Right lobe of liver (tissue), 6 donors: ENCODE measurements at places on chromosomes 6 and 20. TPM values are rescaled to one million over a fixed set of nuclear protein-coding genes. Genes with fewer than 3 reads are reported as not detected.

- H3K4me1 ChIP-seq, result peaks cover 81% of the 10 kb centered on the region
- H3K4me3 ChIP-seq, result no peak overlapping the region
- DNase-seq, result no peak
- H3K27ac ChIP-seq, result no peak overlapping the region
Measured at GRCh38 chr20:49693435-49694171, 20.1 kb downstream of the B4GALT5 start.

GRCh38 chr6:148436466-148436865, 93.8 kb downstream of the SASH1 start:
- H3K27ac ChIP-seq, result no peak overlapping the region
- H3K36me3 ChIP-seq, result no peaks in the 10 kb centered on the region
- H3K4me1 ChIP-seq, result no peaks in the 10 kb centered on the region
- no peaks in the 10 kb centered on the region for H3K27me3 ChIP-seq

- H3K4me3 ChIP-seq, result no peak overlapping the region
- peaks cover 12% of the 10 kb centered on the region for H3K4me1 ChIP-seq
- DNase-seq, result no peak
- no peaks in the 10 kb centered on the region for H3K27me3 ChIP-seq
Measured at GRCh38 chr20:58398254-58398653, 9.2 kb downstream of the VAPB start.

The SPATA25 gene
- total RNA-seq, result 0.50 TPM

- H3K4me1 ChIP-seq, result no peaks in the 10 kb centered on the region
- H3K27ac ChIP-seq, result no peak overlapping the region
- no peaks in the 10 kb centered on the region for H3K27me3 ChIP-seq
- H3K4me3 ChIP-seq, result no peak overlapping the region
- DNase-seq, result no peak
- no peaks in the 10 kb centered on the region for H3K36me3 ChIP-seq
Measured at GRCh38 chr20:1686151-1686748, 28.7 kb upstream of the SIRPG start.

The EYA2 gene
- 0.13 TPM for total RNA-seq

DNA sequence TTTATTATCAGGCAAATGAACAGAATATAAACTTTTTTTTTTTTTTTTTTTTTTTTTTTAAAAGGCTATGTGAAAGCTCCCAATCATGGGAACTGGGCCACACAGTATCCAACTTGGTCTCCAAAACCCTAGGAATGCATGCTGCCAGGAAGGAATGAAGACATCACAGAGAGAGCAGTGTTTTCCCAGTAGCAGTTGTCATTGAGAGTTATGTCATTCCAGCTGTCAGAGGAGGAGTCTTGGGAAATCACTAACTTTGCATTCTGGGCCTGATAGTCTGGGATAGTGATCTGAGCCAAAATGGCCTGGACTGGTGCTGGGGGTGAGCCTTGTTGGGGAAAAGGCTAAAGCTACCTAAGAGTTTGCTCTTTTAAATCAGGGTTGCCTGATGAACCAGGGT, 231.3 kb upstream of the MAP3K7 start:
- H3K36me3 ChIP-seq, result no peaks in the 10 kb centered on the region
- H3K27ac ChIP-seq, result no peak overlapping the region
- H3K27me3 ChIP-seq, result no peaks in the 10 kb centered on the region
- no peaks in the 10 kb centered on the region for H3K4me1 ChIP-seq
- H3K4me3 ChIP-seq, result no peak overlapping the region
- DNase-seq, result no peak

The TRAPPC3L gene
- not detected for total RNA-seq

DNA sequence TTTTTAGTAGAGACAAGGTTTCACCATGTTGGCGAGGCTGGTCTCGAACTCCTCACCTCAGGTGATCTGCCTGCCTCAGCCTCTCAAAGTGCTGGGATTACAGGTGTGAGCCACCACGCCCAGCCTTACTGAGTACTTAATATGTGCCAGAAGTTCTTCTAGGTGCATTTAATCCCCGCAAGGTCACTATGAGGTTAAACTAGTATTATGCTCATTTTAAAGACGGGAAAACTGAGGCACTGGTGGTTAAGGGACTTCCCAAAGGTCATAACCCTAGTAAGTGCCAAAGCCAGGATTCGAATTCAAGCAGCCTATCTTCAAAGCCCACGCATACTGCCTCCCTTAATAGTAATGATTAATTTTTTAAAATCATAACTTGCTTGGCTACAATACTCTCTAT, 674 bp upstream of the CCM2L start:
- DNase-seq, result no peak
- H3K27ac ChIP-seq, result no peak overlapping the region
- no peaks in the 10 kb centered on the region for H3K36me3 ChIP-seq
- no peaks in the 10 kb centered on the region for H3K27me3 ChIP-seq
- H3K4me3 ChIP-seq, result no peak overlapping the region

The LY6G6F gene
- total RNA-seq, result not detected

The FAM83C gene
- not detected for total RNA-seq

The SEMG1 gene
- not detected for total RNA-seq

GRCh38 chr6:125659887-125660286, 89.5 kb upstream of the HEY2 start:
- no peak overlapping the region for H3K27ac ChIP-seq
- H3K4me3 ChIP-seq, result no peak overlapping the region
- DNase-seq, result no peak
- no peaks in the 10 kb centered on the region for H3K36me3 ChIP-seq
- no peaks in the 10 kb centered on the region for H3K27me3 ChIP-seq

DNA sequence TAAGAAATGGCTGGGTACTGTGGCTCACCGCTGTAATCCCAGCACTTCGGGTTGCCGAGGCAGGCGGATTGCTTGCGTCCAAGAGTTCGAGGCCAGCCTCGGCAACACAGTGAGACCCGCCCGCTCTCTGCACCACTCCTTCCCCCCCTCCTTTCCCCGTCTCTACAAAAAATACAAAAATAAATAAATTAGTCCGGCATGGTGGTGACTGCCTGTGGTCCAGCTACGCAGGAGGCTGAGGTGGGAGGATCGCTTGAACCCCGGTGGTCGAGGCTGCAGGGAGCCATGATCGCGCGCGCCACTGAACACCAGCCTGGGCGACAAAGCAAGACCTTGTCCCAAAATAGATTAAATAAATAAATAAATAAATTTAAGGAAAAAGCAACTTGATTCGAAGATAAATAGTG, 448 bp upstream of the RNF114 start:
- no peaks in the 10 kb centered on the region for H3K27me3 ChIP-seq
- DNase-seq, result no peak
- no peaks in the 10 kb centered on the region for H3K36me3 ChIP-seq
- peak overlapping the region; percentile 97 for H3K27ac ChIP-seq
- H3K4me3 ChIP-seq, result peak overlapping the region; percentile 90

DNA sequence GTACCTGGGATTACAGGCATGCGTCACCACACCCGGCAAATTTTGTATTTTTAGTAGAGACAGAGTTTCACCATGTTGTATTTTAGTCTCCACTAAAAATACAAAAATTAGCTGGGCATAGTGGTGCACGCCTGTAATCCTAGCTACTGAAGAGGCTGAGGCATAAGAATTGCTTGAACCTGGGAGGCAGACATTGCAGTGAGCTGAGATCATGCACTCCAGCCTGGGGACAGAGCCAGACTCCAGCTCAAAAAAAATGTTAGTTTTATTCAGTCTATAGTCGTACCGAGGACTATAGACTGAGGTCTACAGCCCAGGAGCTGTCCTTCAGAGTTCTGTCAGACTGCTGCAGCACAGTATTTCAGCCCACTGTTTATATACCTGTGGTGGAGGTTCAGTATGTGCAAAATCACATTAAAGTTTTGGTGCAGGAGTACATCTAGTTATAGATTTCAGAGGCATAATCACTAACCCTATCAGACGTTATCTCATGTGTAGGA, 3.6 kb upstream of the CASP8AP2 start:
- no peaks in the 10 kb centered on the region for H3K4me1 ChIP-seq
- no peaks in the 10 kb centered on the region for H3K27me3 ChIP-seq
- H3K27ac ChIP-seq, result no peak overlapping the region
- H3K36me3 ChIP-seq, result no peaks in the 10 kb centered on the region
- H3K4me3 ChIP-seq, result no peak overlapping the region

The BACH2 gene
- total RNA-seq, result 2.6 TPM

- no peak for DNase-seq
- H3K36me3 ChIP-seq, result no peaks in the 10 kb centered on the region
- H3K4me3 ChIP-seq, result no peak overlapping the region
- H3K27me3 ChIP-seq, result no peaks in the 10 kb centered on the region
- no peaks in the 10 kb centered on the region for H3K4me1 ChIP-seq
Measured at GRCh38 chr6:127716465-127716864, 139.5 kb downstream of the C6orf58 start.

The TEAD3 gene
- 7.6 TPM for total RNA-seq

The SSTR4 gene
- total RNA-seq, result not detected

DNA sequence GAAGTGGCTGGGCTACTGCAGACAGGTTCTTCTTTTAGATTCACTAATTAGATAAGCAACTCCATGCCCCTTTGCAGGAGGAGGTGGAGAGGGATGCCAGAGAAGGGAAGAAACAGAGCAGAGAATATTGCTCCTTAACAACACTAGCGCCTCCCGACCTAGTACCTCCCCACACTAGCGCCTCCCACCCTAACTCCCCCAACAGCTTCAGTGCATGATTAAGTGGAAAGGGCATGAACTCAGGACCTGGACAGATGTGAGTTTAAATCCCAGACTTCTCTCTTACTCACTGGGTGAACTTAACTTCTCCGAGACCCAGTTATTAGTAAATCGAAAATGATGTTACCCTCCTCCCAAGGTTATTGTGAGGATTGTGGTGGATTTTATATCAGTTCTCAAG, 25.7 kb downstream of the STX11 start:
- no peaks in the 10 kb centered on the region for H3K36me3 ChIP-seq
- H3K27me3 ChIP-seq, result no peaks in the 10 kb centered on the region
- H3K4me1 ChIP-seq, result no peaks in the 10 kb centered on the region
- H3K27ac ChIP-seq, result no peak overlapping the region

GRCh38 chr6:93394471-93394870, 24.9 kb downstream of the EPHA7 start:
- no peaks in the 10 kb centered on the region for H3K27me3 ChIP-seq
- no peak for DNase-seq
- no peak overlapping the region for H3K4me3 ChIP-seq
- H3K4me1 ChIP-seq, result no peaks in the 10 kb centered on the region
- no peaks in the 10 kb centered on the region for H3K36me3 ChIP-seq
- no peak overlapping the region for H3K27ac ChIP-seq

GRCh38 chr20:32442630-32443373, 84.7 kb downstream of the ASXL1 start:
- no peak for DNase-seq
- H3K4me1 ChIP-seq, result peaks cover 58% of the 10 kb centered on the region
- H3K36me3 ChIP-seq, result peaks cover 11% of the 10 kb centered on the region
- H3K27ac ChIP-seq, result no peak overlapping the region
- H3K4me3 ChIP-seq, result no peak overlapping the region
- H3K27me3 ChIP-seq, result no peaks in the 10 kb centered on the region

DNA sequence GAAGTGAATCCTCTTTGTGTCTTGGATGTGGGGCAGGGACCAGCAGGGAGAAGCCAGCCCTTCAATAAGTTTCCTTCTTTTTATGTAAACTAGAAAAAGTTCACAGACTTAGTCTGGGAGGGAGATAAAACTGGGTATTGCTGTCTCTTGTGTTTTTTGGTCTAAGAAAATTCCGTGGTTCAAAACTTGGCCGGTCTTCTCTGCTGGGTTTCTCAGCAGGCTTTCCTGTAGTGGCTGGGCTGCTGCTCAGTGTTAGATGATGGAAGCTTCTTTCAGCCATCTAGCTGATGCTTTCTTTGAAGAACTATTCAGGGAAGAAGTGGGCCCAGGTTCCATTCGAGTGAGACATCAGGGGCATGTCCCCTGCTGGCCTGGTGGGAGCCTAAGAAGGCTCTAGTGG, 70.7 kb upstream of the SCP2D1 start:
- H3K36me3 ChIP-seq, result no peaks in the 10 kb centered on the region
- no peak for DNase-seq
- H3K27me3 ChIP-seq, result no peaks in the 10 kb centered on the region
- H3K27ac ChIP-seq, result no peak overlapping the region

- H3K27ac ChIP-seq, result no peak overlapping the region
- H3K4me1 ChIP-seq, result peaks cover 3% of the 10 kb centered on the region
- no peak overlapping the region for H3K4me3 ChIP-seq
- H3K27me3 ChIP-seq, result no peaks in the 10 kb centered on the region
Measured at GRCh38 chr6:113696960-113697359, 160.2 kb upstream of the MARCKS start.

DNA sequence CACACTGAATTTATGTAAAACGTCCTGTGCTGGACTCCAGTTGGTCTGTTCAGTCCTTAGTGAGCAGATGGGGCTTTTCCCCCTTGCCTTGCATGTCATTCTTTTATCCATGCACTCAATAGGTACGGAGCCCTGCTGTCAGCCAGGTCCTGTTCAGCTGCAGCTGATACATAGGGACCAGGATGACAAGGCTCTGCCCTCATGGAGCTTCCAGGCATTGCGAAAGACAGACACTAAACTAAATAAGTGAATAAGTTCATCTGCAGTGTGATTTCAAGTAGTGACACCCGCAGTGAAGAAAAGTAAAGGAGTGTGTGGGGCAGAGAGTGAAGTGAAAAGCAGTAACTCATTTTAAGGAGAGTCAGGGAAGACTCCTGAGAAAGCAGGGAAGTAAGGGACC, 324.2 kb downstream of the NRN1 start:
- no peak overlapping the region for H3K4me3 ChIP-seq
- no peak for DNase-seq
- no peaks in the 10 kb centered on the region for H3K4me1 ChIP-seq
- H3K36me3 ChIP-seq, result no peaks in the 10 kb centered on the region
- H3K27ac ChIP-seq, result no peak overlapping the region
- H3K27me3 ChIP-seq, result no peaks in the 10 kb centered on the region

The PLCB1 gene
- 5.1 TPM for total RNA-seq

GRCh38 chr6:8170245-8170644, 67.9 kb upstream of the EEF1E1 start:
- no peaks in the 10 kb centered on the region for H3K36me3 ChIP-seq
- DNase-seq, result no peak
- H3K4me1 ChIP-seq, result no peaks in the 10 kb centered on the region
- H3K27me3 ChIP-seq, result no peaks in the 10 kb centered on the region
- no peak overlapping the region for H3K4me3 ChIP-seq
- no peak overlapping the region for H3K27ac ChIP-seq

GRCh38 chr6:137403855-137404254, 90.3 kb downstream of the OLIG3 start:
- no peaks in the 10 kb centered on the region for H3K36me3 ChIP-seq
- peak; percentile 70 for DNase-seq
- H3K27ac ChIP-seq, result peak overlapping the region; percentile 16
- no peaks in the 10 kb centered on the region for H3K27me3 ChIP-seq

DNA sequence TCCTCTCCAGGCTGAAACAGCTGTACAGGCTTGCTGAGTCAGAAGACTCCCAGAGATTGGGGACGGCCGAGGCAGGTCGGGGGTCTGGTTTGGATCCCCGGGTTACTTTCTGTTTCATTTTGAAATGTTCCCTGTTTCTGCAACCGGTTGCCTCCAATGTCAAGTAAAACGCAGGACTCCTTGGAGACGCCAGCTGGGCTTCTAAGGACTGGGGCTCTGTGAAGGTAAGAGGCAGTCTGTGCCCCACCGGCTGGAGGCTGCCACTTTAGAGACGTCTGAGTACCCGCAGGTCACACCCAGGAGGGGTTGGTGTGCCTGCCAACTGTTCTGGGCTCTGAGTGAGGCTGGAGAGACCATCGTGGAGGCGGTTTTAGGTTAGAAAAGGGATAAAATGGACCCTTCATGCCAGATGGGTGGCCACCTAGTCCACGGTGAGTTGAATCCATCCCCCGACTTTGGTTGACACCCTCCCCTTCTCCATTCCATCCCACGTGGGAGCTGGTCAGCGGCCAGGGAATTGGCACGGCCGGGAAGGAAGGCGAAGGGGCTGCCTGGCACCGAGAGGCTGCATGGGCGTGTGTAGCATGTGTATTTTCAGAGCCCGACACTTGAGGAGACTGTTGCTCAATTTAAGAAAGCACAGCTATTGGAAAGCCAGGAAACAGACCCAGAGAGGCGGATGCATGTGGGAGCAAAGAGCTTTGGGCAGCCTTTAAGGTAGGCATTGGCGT, 240.9 kb downstream of the PHACTR1 start:
- H3K36me3 ChIP-seq, result no peaks in the 10 kb centered on the region
- peaks cover 2% of the 10 kb centered on the region for H3K4me1 ChIP-seq
